Right atrium auricular region (tissue), 2 donors: ENCODE measurements at places on chromosomes 12 and 14. TPM values are rescaled to one million over a fixed set of nuclear protein-coding genes. Genes with fewer than 3 reads are reported as not detected.

The LYZ gene
- 10.8 TPM for total RNA-seq

GRCh38 chr12:96698521-96698920, 208.5 kb upstream of the NEDD1 start:
- no peaks in the 10 kb centered on the region for H3K4me1 ChIP-seq
- no peak overlapping the region for H3K27ac ChIP-seq
- H3K36me3 ChIP-seq = no peaks in the 10 kb centered on the region

- H3K36me3 ChIP-seq = no peaks in the 10 kb centered on the region
- H3K4me3 ChIP-seq = no peak overlapping the region
Observed at GRCh38 chr14:22471545-22472121, 117.4 kb downstream of the DAD1 start.

- no peaks in the 10 kb centered on the region for H3K4me1 ChIP-seq
- H3K36me3 ChIP-seq = peaks cover 15% of the 10 kb centered on the region
- no peak for DNase-seq
- H3K27ac ChIP-seq = peak overlapping the region; percentile 99
- H3K4me3 ChIP-seq = peak overlapping the region; percentile 67
Observed at GRCh38 chr14:77026166-77026929, 2.2 kb downstream of the IRF2BPL start.

DNA sequence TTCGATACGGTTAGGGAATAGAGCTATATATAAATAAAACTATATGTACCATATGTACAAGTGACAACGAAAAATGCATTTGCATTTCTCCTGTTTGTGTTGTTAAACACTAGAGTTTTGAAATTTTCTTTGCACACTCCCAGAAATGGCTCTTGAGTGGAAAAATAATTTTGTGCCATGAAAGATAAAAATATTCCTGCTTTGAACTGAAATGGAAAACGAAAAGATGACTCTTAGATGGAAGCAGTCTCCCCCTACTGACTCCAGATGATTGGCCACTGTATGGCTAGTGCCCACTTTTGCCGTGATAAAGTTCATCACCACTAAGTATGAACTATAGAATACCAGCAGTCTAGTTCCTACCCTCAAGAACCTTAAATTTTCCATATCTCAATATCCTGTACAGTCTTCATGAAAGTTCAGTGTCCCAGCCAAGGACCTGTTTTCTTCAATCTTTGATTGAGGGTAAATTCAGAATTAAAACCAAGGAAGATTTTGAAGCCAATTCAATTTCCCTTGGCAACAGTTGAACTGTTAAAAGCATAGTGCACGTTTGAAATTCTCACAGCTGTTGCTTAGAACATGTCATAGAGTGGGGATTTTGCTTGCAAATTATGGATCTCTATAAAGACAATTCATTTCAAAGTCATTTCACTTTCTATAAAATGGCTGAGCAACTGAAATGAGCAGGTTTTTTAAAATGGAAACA, 1.6 kb upstream of the PPP2R5E start:
- no peak for DNase-seq
- no peak overlapping the region for H3K4me3 ChIP-seq
- no peaks in the 10 kb centered on the region for H3K27me3 ChIP-seq
- H3K36me3 ChIP-seq = no peaks in the 10 kb centered on the region
- peaks cover 22% of the 10 kb centered on the region for H3K4me1 ChIP-seq

GRCh38 chr12:79451978-79452377, 238.8 kb downstream of the PAWR start:
- no peaks in the 10 kb centered on the region for H3K27me3 ChIP-seq
- peak; percentile 77 for DNase-seq
- no peaks in the 10 kb centered on the region for H3K36me3 ChIP-seq
- no peak overlapping the region for H3K27ac ChIP-seq
- H3K4me1 ChIP-seq = no peaks in the 10 kb centered on the region

DNA sequence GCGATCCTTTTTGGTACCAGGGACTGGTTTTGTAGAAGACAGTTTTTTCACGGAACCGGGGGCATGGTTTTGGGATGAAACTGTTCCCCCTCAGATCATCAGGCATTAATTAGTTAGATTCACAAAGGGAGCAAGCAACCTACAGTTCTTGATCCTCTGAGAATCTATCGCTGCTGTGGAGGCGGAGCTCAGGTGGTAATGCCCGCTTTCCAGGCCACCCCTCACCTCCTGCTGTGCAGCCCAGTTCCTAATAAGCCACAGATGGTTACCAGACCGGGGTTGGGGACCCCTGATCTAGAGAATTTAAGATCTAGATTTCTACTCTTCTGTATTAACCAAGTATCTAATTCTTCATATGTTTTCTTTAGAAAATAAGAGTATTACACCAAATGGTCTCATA, 4.8 kb downstream of the ARHGAP5 start:
- peaks cover 64% of the 10 kb centered on the region for H3K4me1 ChIP-seq
- no peak for DNase-seq
- no peaks in the 10 kb centered on the region for H3K36me3 ChIP-seq
- H3K4me3 ChIP-seq = no peak overlapping the region
- no peaks in the 10 kb centered on the region for H3K27me3 ChIP-seq
- no peak overlapping the region for H3K27ac ChIP-seq

GRCh38 chr12:108260039-108260438, 79.1 kb downstream of the CMKLR1 start:
- no peaks in the 10 kb centered on the region for H3K36me3 ChIP-seq
- H3K27ac ChIP-seq = no peak overlapping the region

DNA sequence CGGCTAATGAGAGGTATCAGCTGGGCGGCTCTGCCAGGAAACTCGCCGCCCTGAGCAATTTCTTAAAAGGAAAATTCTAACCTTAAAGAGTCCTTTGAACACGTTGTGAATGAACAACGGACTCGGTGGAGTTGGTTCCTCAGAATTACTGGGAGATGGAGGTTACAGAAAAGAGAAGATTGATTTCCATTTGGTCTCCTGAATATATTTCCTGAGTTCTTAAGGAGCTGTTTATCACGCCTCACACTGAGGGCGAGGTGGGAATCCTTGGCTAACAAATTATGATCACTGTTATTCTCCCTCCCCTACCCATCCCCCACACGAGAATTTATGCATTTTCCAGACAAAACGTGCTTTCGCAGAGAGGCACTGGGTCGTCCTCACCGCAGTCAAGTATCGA, 194.5 kb upstream of the C14orf180 start:
- no peaks in the 10 kb centered on the region for H3K36me3 ChIP-seq
- no peak for DNase-seq
- no peaks in the 10 kb centered on the region for H3K27me3 ChIP-seq
- H3K27ac ChIP-seq = no peak overlapping the region
- H3K4me1 ChIP-seq = peaks cover 6% of the 10 kb centered on the region
- H3K4me3 ChIP-seq = no peak overlapping the region

GRCh38 chr14:62655166-62655565, 390.1 kb downstream of the KCNH5 start:
- H3K27ac ChIP-seq = no peak overlapping the region
- H3K36me3 ChIP-seq = no peaks in the 10 kb centered on the region
- H3K27me3 ChIP-seq = no peaks in the 10 kb centered on the region
- H3K4me3 ChIP-seq = no peak overlapping the region
- DNase-seq = no peak
- H3K4me1 ChIP-seq = no peaks in the 10 kb centered on the region

DNA sequence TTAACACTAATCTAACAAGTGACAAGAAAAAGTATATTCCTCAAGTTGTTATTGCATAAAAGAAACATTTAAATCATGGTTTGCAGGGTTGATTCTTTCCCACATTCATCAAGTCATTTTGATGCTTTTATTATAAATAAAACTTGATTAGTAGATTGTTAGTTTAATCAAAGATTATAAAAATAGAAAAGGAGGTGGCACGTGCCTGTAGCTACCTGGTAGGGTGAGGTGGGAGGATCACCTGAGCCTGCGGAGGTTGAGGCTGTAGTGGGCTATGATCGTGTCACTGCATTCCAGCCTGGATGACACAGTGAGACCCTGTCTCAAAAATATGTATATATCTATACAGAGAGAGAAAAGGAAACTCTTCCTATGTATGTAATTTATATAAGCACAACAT, 433.2 kb upstream of the RGS6 start:
- H3K27ac ChIP-seq = no peak overlapping the region
- H3K36me3 ChIP-seq = no peaks in the 10 kb centered on the region
- no peaks in the 10 kb centered on the region for H3K27me3 ChIP-seq
- no peak for DNase-seq
- H3K4me3 ChIP-seq = no peak overlapping the region

DNA sequence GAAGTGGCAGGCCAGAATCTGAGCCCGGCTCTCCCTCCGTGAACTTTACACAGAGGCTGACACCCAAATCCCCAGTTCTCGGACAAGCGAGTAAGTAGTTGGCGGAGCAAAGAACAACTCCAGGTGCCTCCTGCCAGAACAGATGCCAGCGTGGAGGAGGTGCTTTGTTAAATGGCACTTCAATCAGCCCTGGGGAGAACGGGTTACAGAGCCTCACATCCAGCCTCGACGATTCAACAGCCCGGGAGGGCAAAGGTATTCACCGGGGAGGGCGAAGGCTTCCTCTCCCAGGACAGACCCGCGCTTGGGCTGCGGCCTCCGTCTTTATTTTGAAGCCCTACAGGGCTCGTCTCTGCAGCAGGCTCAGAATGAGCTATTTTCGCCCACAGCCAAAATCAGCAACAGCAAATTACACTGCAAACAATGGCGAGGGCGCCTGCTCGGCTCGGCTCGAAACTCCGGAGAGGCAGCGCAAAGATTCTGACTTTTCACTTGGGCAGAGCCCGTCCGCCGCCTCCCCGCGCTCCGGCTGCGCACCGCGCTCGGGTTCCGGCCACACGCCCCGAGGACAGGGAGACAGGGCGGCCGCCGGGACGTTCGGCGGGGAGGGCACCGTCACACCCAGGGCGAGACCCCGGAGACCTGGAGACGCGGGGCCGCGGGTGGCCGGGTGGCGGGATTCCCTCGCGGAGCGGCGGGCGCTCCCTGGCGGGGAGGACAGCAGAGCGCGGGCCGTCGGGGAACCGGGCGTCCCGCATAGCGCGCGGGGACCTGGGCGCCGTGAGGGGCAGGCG, 811 bp downstream of the TMCC3 start:
- H3K36me3 ChIP-seq = no peaks in the 10 kb centered on the region
- peak overlapping the region; percentile 76 for H3K4me3 ChIP-seq
- H3K4me1 ChIP-seq = no peaks in the 10 kb centered on the region
- peak overlapping the region; percentile 38 for H3K27ac ChIP-seq

DNA sequence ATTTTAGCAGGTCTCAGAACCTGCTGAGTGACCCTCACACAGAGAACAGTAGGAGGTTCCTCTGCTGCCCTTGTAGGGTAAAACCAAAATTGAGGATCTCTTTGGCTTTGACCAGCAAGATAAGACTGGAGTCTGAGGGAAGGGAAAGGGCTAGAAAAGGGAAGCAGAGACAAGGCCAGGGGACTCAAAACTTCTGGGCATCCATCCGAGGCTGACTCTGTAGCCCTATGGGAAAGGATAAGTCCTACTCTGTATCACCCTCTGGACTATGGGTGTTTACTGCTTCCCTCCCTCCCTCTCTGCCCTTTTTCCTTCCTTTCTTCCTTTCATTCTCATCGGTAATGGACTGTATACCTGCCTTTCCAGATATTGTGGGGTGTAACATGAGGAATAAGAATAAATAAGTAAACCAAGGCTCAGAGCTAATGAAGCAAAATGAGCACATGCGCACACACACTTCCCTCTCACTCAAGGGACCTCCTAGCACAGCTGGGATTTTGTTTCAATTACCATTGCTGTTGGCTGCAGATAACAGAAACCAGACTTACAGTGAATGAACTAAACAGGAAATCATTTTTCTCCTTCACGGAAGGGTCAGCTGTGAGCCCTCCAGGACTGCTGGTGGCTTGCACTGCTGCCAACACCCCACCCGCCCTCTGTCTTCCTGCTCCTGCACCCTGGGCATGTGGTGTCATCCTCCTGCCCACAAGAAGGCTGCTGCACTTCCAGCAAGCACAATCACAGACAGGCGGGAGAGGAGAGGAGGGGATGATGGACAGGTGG, 404.4 kb upstream of the CCDC196 start:
- no peak for DNase-seq
- H3K4me1 ChIP-seq = no peaks in the 10 kb centered on the region
- H3K27ac ChIP-seq = no peak overlapping the region
- H3K36me3 ChIP-seq = no peaks in the 10 kb centered on the region

DNA sequence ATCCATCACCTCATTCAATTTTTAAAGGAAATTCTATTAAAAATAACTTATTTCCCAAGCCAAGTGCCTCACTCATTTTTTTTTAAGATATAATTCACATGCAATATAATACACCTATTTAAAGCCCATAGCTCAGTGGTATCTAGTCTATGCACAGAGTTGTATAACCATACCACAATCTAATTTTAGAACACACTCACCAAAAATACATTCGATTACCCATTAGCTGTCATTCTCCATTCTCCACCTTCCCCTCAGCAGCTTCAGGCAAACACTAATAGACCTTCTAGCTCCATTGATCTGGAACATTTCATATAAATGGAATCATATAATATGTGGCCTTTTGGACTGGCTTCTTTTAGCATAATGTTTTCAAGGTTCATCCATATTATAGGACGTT, 49.5 kb downstream of the CLMN start:
- no peak overlapping the region for H3K27ac ChIP-seq
- H3K4me3 ChIP-seq = no peak overlapping the region
- DNase-seq = no peak
- no peaks in the 10 kb centered on the region for H3K4me1 ChIP-seq
- no peaks in the 10 kb centered on the region for H3K27me3 ChIP-seq
- no peaks in the 10 kb centered on the region for H3K36me3 ChIP-seq

- no peaks in the 10 kb centered on the region for H3K4me1 ChIP-seq
- H3K4me3 ChIP-seq = no peak overlapping the region
- no peaks in the 10 kb centered on the region for H3K36me3 ChIP-seq
- H3K27ac ChIP-seq = no peak overlapping the region
- no peaks in the 10 kb centered on the region for H3K27me3 ChIP-seq
- DNase-seq = no peak
Observed at GRCh38 chr14:60222820-60223219, 26.2 kb upstream of the PPM1A start.
